ENCODE measurements at places on chromosomes 1 and 21.

- no peak for DNase-seq
Measured at GRCh38 chr1:36890776-36891175, 143.5 kb downstream of the GRIK3 start.

GRCh38 chr1:212212906-212213305 is 72.3 kb upstream of the PPP2R5A start:
- DNase-seq: no peak

DNA sequence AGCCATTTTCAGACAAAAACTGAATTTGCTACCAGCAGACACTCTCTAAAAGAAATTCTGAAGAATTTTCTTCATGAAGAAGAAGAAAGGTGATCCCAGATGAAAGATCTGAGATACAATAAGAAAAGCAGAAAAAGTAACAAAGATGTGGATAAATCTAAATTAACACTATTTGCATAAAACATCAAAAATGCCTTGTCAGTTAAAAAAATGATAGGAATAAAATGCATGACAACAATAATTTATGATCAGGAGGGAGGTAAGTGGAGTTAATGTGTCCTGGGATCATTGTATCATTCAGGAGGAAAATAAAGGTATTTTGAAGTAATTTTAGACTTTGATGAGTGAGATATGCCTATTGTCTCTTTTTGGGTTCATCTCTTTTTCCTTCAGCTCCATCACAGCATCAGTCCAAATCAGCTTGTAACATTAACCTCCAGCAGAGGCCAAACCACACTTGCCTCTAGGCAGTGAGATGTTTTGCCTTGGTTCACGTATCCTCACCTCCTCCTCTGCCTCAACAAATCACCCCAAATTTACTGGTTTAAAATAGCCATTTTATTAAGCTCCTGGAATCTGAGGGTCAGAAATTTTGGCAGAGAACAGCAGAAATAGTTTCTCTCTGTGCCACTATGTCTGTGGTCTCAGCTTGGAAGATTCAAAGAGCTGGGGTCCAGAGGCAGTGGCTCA is 76.9 kb upstream of the HIVEP3 start:
- DNase-seq: no peak

DNA sequence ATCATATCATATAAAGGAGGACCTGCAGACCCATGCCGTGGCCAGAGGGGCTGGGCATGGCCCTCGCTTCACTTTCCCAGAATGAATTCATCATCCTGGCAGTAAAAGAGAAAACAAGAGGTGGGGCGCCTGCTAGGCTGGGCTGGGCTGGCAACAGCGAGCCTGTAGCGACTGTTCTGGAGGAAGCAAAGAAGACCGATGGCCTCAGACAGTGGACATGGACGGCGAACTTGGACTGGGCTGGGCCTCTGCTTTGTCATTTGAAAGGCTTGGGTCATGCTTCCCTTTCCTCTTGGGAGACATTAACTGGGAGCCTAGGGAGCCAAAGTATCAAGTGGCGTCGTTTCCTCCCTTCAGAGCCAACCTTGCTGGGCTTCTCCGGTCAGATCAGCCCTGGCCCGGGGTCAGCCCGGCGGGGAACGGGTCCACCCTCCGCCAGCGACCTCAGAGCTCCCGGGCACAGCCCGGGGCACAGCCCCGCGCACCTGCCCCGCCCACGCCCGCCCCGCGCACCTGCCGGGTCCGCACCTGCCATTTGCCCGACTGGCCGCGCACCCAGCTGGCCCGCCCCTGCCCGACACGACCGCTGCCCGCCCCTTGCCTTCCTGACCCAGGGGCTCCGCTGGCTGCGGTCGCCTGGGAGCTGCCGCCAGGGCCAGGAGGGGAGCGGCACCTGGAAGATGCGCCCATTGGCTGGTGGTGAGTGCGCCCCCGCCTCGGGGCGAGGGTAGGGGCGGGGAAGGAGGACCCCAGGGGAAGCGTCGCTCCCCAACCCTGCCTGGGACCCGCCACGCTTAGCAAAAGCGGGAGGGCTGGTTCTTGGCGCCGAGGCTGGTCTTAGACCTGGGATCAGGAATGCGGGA is at the start of gene FAM3B:
TSS of gene FAM3B (plus strand) at position 602 of the 863 bp plus-strand sequence. CDS start at position 681, 79 bp downstream.
- no peak for DNase-seq

GRCh38 chr21:41678016-41678923 is 88.6 kb downstream of the RIPK4 start:
- no peak for DNase-seq

DNA sequence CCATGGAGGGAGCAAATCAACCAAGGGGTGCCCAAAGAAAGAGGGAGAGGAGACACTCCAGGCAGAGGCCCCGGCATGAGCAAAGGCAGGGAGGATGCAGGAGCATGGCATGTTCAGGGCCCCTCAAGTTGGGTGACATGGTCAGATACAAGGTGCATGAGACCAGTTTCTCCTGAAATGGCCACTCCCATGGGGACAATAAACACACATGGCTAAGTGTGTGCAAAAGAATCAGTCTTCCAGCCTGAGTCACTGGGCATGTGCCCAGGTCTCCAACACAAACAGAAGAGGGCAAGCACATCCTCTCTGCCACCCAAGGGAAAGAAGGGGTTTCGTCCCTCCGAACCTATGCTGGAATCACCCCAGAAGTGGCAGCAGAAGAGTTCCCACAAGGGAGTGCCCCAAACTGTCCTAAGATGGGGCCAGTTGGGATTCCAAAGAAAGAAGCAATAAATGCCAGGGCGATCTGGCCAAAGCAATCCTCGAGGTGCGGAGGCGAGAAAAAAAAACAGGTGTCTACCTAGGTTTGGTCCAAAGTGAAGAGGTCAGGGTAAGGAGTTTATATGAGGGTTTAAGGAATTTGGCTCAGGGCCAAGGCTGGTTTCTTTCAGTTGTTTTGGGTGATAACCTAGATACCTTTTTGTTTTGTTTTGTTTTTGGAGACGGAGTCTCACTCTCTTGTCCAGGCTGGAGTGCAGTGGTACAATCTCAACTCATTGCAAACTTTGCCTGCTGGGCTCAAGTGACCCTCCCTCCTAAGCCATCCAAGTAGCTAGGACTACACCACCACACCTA is 13.2 kb downstream of the CASP9 start:
- no peak for DNase-seq

GRCh38 chr1:113057006-113057405 is 16.0 kb upstream of the LRIG2 start:
- no peak for DNase-seq

- DNase-seq: no peak
Measured at GRCh38 chr21:42590431-42591131, 62.8 kb upstream of the PDE9A start.

- DNase-seq: no peak
Measured at GRCh38 chr1:26570287-26570686, 40.7 kb downstream of the RPS6KA1 start.

DNA sequence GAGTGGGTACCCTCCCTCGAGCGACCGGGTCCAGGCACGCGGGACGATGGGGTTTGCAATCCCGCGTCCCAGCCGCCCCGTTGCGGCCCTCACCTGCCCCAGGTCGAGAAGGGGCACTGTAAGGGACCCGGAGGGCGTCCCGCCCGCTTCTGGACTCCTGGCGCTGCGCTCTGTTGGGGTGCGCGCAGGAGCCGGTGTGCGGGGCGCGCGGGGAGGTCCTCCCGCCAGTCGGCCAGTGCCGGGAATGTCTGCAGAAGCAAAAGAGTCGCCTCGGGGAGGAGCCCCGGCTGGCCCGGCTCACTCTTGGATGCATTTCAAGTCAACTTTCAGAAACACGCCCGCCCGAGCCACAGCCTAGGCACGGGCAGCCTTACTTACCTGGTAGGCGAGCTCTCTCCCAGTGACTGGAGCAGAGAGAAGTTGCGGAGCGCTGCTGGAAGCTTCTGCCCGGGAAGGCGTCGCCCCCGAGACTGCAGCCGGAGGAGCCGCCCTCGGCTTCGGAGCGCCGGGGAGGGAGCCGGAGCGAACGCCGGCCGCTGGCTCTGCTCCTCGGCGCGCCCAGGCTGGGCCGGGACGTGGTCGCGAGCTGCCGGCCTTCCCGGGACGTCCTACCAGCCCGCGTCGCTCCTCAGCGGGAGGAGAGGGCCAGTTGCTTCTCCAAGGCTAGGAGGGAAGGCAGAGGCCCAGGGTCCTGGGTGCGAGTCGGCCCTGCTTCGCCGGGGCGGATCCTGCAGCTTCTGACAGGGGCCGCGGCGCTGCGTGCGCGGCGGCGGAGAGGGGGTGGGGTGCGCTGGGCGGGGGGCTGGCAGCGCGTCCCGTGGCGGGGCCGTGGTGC is at the start of gene LMX1A:
TSS of gene LMX1A (minus strand) at position 739 of the 835 bp plus-strand sequence. CDS start 1,156 bp downstream, outside the sequence.
- DNase-seq: no peak

GRCh38 chr1:75233302-75233929 is 99.2 kb downstream of the LHX8 start:
- no peak for DNase-seq

- DNase-seq: no peak
Measured at GRCh38 chr1:181015251-181015615, 7.4 kb downstream of the STX6 start.

DNA sequence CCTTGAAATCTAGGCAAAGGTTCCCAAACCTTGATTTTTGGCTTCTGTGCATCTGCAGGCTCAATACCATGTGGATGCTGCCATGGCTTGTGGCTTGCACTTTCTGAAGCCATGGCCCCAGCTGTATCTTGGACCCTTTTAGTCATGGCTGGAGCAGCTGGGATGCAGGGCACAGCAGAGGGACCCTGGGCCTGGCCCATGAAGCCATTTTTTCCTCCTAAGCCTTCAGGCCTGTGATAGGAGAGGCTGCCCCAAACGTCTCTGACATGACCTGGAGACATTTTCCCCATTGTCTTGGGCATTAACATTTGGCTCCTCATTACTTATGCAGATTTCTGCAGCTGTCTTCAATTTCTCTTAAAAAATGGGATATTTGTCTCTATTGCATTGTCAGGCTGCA is 97.4 kb downstream of the NPHS2 start:
- no peak for DNase-seq

DNA sequence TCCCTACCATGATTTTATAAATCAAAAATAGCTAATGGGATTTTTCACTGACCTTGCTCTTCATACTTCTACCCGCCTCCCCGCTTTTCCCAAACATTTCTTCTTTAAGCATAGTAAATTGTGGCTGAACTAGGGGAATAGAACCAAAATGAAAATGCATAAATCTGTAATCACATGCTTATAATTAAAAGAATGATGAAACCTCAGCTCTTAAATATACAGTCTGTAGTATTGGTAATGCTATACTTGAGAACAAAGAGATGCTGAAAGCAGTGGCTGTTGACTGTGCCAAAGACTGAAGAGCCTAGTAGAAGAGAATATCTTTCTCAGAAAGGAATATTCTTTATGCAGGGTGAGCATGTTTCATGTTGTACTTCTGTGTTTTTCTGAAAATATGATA is 249.1 kb downstream of the GREM2 start:
- DNase-seq: no peak

- DNase-seq: no peak
Measured at GRCh38 chr1:55010887-55011217, 12.1 kb downstream of the BSND start.

DNA sequence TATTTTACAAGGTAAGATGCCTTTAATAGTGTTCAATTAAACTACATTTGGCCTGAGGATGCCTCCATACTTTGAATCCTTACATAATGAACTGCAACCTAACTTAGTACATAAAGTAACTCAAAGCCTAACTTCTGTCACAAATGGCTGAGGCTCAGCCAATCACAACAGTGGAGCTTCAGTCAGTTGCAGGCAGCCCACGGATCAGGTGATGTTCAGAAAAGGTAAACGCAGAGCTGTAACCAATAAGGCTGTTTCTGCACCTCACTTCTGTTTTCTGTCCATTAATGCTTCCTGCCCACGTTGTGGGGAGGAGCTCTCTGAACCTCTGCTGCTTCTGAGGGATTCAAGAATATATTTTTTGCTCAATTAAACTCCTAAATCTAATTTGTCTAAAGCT is 94.8 kb upstream of the KIAA0040 start:
- DNase-seq: no peak

DNA sequence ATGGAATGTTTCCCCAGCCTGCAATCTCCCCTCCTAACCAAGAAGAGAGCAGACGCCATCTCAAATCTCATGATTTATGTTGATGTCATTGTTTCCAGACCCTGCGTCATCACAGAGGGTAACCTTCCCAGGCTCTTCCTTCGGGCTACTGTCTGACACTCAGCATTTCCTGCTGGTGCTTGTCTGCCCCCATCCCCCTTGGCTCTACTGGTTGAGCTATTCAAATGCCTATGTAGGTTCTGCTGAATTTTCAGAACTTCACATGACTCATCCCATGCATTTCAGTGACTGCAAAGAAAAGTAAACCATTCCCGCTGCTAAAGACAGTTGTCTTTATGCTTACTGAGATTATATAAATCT is 24.8 kb upstream of the ITPKB start:
- no peak for DNase-seq

DNA sequence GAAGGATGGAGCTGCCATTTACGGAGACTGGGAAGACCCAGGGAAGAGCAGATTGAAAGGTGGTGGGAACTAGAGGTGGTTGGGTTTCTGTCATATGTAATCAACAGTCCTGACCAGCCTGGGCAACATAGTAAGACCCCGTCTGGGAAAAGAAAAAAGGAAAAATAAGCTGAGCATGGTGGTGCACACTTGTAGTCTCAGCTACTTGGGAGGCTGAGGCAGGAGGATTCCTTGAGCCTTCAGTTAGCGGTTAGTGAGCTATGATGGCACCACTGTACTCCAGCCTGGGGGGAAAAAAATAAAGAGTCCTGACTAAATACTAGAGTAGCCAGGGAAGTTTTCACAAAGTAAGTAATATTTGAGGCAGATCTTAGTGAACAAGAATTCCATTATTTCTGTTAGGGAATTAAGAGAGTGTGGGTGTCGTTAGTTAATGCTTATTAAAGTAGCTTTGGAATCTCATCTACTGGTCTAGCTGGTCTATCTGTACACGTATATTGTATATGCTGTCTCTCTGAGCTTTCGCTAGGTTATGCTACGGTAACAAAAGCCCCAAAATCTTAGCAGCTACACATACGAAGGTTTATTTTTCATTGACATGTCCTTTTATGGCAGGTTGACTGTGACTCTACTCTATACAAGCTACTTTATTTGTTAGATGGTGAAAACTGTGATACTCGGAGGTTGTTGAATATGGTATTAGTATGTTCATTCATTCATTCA is 4.4 kb downstream of the NBPF1 start:
- DNase-seq: no peak

GRCh38 chr1:24903955-24904730 is 25.9 kb downstream of the RUNX3 start:
- no peak for DNase-seq

DNA sequence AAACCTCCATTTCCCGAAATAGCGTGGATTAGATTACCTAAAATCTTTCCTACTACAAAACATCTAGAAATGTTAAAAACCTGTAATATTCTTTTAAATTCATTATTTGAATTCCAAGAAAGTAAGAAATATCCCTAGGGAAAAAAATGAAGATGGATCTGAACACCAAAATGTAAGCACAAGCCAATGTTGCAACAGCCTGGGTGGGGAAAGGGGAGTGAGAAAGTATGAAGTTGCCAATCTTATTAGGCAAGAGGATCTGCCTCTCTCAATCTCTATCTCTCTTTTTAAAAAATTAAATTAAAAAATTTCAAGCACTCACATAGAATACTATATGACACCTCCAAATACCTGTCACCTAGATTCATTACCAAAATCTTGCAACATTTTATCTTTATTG is 74.9 kb upstream of the IRF2BP2 start:
- no peak for DNase-seq

- peak; percentile 26 for DNase-seq
Measured at GRCh38 chr1:219416598-219417238, 196.2 kb downstream of the ZC3H11B start.
